Mammary epithelial cell (primary cell): ENCODE measurements at places on chromosomes 12 and 14. TPM values are rescaled to one million over a fixed set of nuclear protein-coding genes. Genes with fewer than 3 reads are reported as not detected.

PUS7L gene
- total RNA-seq: 17.7 and 18.7 TPM in 2 replicates

TMEM253 gene
- 0.33 TPM for total RNA-seq

RNASE2 gene
- total RNA-seq: not detected in 2 replicates

RNASE8 gene
- not detected for total RNA-seq

LHX5 gene
- 0.49 and 1.1 TPM in 2 replicates for total RNA-seq

TEP1 gene
- total RNA-seq: 27.5 TPM

SLC17A8 gene
- total RNA-seq: not detected in 2 replicates

GRCh38 chr12:14982991-14983390 is 10.1 kb downstream of the PDE6H start:
- DNase-seq: no peak

DNA sequence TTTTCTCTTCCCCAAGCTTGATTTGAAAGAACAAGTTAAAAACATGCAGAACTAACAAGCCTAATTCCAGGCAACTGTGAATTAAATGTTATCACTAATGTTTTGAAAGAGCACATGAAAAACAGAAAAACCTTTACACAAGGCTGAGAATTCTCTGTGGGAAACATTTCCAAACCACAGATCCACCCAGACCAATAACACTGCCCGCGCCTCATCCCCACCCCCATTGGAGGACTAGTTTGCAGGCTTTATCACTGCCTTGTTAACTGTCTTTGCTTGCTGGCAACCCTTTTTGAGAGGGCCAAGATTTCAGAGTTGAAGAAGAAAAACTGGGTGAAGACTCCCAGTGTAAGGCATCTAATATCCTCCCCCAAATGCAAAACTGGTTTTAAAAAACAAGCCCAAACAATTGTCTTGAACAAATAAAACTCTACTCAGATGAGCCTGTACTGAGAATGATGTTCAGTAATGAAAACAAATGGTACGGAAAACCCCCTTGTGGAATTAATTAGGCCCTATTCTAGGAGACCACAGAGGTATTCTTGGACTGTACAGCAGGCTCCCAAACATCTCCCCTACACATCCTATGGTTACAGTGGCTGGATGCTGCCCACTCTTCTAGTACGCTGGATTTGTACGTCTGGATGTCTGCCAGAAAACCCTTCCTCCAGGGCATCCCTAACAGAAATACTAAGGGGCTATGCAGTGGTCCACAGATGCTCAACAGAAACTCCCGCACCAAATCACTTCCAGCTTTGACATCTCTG is 5.8 kb downstream of the MAX start:
- peak; percentile 43 for DNase-seq

GRCh38 chr12:19694627-19695026 is 255.3 kb downstream of the AEBP2 start:
- DNase-seq: no peak

DNA sequence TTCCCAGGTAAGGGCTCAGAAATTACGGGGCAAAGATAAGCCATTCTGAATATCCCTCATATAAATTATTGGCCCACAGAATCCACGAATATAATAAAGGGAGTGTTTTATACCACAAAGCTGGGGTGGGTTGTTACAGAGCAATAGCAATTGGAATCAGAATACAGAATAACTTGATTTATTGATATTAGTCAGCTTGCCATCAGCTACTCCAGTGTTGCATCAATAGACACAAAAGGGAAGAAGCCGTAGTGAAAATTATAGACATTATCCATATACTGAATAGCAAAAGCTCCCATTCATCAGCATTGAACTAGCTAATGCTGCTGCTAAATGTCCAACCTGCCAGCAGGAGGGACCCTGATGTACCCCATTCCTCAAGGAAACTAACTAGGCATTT is 18.3 kb downstream of the MDGA2 start:
- DNase-seq: no peak

- DNase-seq: no peak
These were observed 48.7 kb downstream of the RASSF3 start for GRCh38 chr12:64658892-64659481.

DNA sequence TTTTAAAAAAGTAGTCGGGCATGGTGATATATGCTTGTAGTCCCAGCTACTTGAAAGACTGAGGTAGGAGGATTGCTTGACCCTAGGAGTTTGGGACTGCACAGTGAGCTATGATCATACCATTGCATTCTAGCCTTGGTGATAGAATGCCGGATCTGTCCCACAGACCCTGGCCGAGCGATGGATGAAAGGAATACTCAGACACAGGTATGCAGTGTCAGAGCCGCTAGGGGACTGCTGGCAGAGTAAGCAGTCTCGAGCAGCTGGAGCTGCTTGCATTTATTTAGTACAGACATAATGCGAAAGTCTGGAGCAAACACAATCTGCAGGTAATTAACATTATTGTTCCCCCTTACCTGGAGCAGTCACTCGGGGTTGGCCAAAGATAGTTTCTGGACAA is 18.6 kb downstream of the AICDA start:
- no peak for DNase-seq

DNA sequence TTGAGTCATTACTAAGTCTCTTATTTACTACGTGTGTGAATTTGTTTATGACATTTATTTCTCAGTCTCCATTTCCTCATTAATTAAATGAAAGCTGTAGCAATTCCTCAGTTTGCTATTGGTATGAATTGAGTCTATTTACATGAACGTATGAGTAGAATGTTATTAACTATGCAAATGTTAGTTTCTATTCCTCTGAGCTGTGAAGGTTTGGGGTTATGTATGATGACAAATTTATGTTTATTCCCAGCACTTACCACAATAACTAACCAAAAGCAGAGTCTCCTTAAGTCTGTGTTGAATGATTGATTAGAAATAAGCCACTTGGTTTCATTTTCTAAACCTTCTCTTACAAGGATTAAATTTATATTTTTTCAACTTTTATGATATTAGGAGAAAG is 1340.9 kb downstream of the FSCB start:
- no peak for DNase-seq

GRCh38 chr12:96271469-96272199 is 77.5 kb downstream of the ELK3 start:
- DNase-seq: no peak

GRCh38 chr12:60148831-60149230 is 553.0 kb downstream of the SLC16A7 start:
- peak; percentile 92 for DNase-seq

- DNase-seq: no peak
These were observed 146.9 kb upstream of the KRR1 start for GRCh38 chr12:75658286-75658685.

DNA sequence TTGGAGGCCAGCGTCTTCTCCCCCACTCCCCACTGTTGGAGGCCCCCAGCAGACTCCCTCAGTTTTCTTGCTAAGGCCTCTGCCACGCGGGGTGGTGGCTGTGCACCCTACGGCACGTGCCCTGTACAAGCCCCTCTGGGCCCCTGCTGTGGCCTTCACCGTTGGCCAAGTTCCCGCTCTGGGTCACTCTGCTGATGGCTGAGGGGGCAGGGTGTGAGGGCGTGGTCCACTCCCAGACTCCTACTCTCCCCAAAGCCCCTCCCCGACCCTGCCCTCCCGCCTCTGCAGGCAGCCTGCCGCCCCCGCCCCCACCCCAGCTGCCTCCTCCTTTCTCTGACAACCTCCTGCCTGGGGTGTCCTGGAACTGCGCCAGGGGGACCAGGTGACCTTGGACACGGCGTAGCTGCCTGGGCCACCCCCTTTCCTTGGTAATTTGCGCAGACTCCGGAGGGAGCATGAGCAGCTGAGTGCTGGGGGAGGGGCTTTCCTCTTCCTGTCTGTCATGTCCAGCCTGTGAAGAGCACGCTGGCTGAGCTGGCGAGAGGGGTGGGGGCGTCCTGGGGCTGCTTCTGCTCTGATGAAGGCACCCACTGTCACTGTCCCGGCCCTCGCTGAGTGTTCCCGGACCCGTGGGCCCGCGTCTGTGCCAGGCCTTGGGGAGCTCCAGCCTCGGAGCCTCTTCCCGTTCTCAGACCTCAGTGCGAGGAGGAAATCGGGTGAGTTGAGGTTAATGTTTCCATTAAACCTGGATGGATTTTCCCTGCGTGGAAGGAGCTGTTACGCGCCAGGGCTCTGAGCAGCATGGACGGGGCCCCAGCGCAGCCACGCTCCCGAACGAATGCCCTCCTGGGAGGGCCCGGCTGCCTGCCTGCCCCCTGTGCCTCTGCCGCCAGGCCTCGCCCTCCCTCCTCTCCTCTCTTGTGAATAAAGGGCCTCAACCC is 85.0 kb downstream of the KIF26A start:
- no peak for DNase-seq

- DNase-seq: peak; percentile 36
These were observed 678.2 kb downstream of the NRXN3 start for GRCh38 chr14:78848234-78848820.

- DNase-seq: no peak
These were observed 184.3 kb upstream of the C14orf180 start for GRCh38 chr14:104395276-104395675.
